Islet precursor cell (in vitro differentiated cells): ENCODE measurements at places on chromosomes 7 and 10.

DNA sequence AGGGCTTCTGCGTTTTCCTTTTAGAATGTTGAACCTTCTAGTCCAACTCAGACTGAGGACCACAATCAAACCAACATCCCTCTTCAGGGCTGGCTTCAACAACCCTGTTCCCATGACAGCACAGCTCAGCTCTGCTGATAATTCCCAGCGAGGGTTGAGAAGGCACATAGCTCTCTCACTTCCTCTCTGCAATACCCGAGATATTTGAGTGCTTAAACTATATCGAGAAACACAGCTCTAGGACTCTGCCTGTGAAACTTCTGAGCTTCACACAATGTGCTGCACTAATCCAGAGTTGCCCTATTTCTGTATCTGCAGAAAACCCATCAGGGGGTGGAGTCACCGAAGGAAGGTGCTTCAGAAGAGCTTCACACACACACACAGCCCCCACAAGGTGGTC, 1.6 kb upstream of the ADARB2 start:
- no peak for DNase-seq

GRCh38 chr10:124453960-124454610, 4.2 kb upstream of the NKX1-2 start:
- DNase-seq = no peak

DNA sequence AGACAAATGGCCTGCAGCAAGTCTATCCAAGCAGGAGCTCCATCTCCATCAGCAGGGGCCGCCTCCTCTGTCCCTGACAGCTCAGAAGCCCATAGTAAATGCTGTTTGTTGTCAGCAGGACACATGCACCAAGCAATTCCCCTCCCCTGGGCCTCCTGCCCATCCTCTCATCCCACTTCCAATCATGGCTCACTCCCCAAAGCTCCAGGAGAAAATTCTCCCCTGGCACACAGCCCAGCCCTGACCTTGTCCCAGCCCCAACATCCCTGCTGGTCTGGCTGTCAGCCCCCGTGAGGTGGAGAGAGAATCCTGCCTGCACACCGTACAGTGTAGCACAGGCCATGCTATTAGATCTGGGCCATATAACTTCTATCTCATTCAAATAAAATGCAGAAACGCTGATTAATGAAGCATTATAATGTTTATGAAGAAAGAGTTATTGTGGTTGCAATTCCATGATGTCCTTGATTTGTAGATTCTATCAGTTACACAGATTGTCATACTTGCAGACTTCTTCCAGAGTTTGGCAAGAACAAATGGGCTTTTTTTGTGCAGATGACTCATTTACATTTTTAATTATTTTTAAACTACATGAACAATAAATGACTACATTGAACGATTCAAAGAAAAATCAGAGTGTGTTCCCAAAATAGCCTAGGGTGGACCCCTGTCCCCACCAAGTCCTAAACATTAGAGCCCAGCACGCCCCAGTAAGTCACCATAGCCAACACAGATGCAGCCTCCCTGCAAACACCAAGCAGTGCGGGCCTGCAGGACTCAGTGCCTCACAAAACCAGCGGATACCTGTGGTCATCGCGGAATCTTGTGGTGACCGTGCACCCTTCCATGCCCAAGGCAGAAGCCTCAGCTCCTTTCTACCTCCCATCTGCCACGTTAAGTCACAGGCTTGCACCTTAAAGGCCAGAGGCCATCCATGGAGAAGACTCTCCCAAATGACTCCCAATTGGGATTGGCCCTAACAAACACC, 70.1 kb downstream of the COBL start:
- peak; percentile 50 for DNase-seq

GRCh38 chr10:103733045-103733419, 122.3 kb downstream of the SH3PXD2A start:
- peak; percentile 97 for DNase-seq

- no peak for DNase-seq
These were observed 19.5 kb upstream of the CARD11 start for GRCh38 chr7:3063016-3063753.

- no peak for DNase-seq
These were observed 73.0 kb upstream of the BMPER start for GRCh38 chr7:33832271-33832721.

- DNase-seq = peak; percentile 37
These were observed 85.8 kb downstream of the PAXIP1 start for GRCh38 chr7:154916856-154917807.

GRCh38 chr7:79782256-79782655, 328.8 kb upstream of the MAGI2 start:
- no peak for DNase-seq

GRCh38 chr7:91320366-91321078, 56.3 kb downstream of the FZD1 start:
- peak; percentile 57 for DNase-seq

GRCh38 chr7:108499566-108499965, 26.4 kb downstream of the PNPLA8 start:
- DNase-seq = no peak

GRCh38 chr7:44914992-44915607, 29.8 kb upstream of the PURB start:
- DNase-seq = no peak

DNA sequence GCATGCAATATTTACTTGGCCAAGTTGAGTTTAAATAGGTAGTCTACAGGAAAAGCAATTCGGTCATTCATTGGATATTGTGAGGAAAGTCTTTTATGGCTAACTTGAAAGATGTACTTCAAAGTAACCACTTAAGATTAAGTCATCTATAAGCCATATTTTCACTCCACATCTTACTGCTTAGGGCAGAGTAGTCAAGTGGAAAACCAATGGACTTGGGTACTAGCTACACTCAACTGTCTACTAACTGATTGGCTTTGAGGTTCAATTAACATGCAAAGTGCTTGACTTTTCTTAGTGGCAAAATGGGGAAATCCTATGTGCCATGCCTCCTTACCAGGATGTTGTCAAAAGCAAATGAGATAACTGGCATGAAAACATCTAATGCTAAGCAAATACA, 51.0 kb downstream of the CAV1 start:
- no peak for DNase-seq
